ENCODE measurements at places on chromosomes 4 and X.
A peak's percentile ranks its signal among the peaks of the same experiment; 100 is the strongest.

- no peak for DNase-seq
Observed at GRCh38 chr4:157280673-157281072, 60.1 kb downstream of the GRIA2 start.

DNA sequence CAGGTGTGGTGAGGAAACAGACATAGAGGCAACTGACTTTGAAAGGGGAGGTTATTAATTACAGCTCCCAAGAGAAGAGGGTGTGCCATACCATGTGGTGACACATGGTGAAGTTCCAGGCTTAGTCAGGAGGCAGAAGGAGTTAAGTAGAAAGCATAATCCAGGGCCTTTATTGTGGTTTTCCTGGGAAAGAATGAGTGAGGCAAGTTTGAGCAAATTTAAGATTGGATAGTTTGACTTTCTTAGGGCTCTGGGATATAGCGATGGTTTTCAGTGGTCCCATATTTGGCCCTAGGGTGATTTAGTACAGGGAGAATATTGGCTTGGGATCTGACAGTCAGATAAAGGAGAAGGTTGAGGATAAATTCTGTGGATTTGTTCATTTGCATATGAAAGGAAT is 495.9 kb upstream of the FSTL5 start:
- DNase-seq = no peak

- no peak for DNase-seq
Observed at GRCh38 chr4:183638436-183638835, 20.5 kb downstream of the RWDD4 start.

- DNase-seq = no peak
Observed at GRCh38 chr4:94695384-94695783, 62.4 kb upstream of the BMPR1B start.

- no peak for DNase-seq
Observed at GRCh38 chr4:151195801-151196200, 81.2 kb upstream of the PRSS48 start.

- DNase-seq = no peak
Observed at GRCh38 chrX:7143941-7144525, 3.5 kb upstream of the STS start.

- no peak for DNase-seq
Observed at GRCh38 chrX:113392355-113392754, 551.7 kb upstream of the AMOT start.

DNA sequence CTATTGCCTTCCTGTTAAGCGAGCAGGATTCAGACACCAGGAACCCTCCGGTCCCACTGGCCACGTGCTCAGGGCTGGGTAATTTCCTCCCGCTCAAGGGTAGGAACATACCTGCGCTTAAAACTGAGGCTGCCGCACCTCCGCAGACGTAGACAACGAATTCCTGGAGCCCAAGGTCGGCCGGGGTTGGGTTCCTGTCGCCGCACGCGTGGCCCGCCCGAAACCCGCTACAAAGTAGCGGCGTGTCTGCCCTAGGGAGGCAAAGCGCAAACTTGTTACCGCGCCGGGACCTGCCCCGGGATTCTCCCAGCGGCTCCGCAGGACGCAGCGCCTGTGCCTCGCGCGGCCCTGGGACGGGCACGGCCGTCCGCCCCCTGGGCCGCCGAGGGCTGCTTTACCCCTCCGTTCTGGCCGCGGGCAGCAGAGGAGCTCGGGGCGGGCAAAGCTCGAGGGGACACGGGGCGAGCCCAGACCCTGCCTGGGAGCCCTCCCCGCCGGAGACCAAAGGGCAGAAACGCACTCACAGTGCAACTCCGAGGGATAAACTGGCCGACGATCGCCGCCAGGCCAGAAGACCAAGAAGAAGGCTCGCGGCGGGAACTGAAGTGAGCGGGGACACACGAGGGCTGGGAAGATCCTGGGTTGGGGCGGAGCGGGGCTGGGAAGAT is at the start of gene ERVMER34-1:
TSS of gene ERVMER34-1 (minus strand) at position 607 of the 668 bp plus-strand sequence. CDS start 5,905 bp downstream, outside the sequence.
- DNase-seq = no peak

GRCh38 chr4:173517781-173518424 is 12.1 kb downstream of the HAND2 start:
- no peak for DNase-seq

DNA sequence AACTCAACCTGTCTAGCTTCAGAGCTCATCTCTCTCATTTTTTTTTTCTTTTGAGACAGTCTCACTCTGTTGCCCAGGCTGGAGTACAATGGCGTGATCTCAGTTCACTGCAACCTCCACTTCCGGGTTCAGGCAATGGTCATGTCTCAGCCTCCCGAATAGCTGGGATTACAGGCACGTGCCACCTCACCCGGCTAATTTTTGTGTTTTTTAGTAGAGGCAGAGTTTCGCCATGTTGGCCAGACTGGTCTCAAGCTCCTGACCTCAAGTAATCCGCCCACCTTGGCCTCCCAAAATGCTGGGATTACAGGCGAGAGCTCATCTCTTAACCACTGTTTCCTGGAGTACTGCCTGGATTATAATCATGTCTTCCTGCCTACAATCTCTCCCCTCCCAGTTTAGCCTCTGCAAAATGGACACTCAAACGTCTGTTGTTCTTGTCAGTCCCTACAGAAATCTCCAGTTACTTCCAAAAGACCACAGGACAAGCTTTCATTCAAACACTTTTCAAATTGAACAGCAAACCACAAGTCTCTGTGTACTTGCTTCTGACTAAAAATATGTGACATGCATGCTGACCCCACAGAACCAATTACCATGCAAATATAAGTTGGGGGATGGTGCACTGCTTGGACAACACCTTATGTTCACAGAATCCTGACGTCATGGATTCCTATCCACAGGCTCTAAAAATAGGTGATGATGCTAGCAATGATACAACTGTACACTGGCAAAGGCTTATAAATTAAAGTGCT is 137.2 kb downstream of the SH3KBP1 start:
- DNase-seq = peak; percentile 17

DNA sequence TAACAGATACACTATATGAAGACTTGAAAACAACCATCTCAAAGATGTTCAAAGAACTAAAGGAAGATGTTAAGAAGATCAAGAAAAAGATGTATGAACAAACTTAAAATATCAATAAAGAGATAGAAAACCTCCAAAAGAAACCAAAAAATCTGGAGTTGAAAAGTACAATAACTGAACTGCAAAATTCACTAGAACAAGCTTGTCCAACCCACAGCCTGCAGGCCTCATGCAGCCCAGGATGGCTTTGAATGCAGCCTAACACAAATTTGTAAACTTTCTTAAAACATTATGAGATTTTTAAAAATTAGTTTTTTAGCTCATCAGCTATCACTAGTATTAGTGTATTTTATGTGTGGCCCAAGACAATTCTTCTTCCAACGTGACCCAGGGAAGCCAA is 77.0 kb upstream of the DCTD start:
- DNase-seq = no peak

DNA sequence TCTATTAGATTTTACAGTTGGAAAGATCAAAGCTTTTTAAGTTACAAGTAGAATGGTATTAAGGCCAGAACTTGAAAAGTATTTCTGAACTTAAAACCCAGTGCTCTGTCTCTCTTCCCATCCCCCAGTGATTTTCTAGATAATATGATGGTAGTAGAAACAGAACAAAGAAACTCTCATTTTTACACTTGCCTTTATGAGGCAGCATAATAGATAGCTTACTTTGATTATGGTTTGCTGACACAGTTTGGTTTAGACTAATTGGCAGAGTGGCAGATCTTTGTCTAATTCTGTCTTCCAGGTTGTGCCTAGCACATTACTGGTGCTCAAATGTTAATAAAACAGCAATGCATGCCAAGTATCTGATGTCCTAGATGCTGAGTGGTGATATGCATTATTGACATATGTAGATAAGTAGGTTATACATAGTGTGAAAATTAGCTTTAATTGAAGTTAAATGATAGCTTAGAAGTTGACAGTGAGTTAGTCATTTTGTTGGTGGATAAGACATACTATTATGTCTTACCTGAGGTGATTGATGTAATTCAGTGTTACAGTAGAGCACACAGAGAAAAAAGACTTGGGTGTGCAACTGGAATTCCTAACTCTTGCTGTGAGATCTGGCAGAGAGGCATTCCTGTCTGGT is 4.3 kb upstream of the RAPGEF2 start:
- DNase-seq = no peak

GRCh38 chrX:133185938-133186337 is 32.2 kb downstream of the TFDP3 start:
- DNase-seq = no peak

- DNase-seq = peak; percentile 4
Observed at GRCh38 chr4:112418092-112418491, 97.9 kb downstream of the NEUROG2 start.
